ENCODE measurements at places on chromosomes 2 and 18.

- no peak overlapping the region for H3K4me3 ChIP-seq
- H3K4me1 ChIP-seq, result peaks cover 2% of the 10 kb centered on the region
- no peak for DNase-seq
- H3K27me3 ChIP-seq, result peaks cover 76% of the 10 kb centered on the region
Observed at GRCh38 chr2:236156095-236156859, 11.9 kb downstream of the GBX2 start.

DNA sequence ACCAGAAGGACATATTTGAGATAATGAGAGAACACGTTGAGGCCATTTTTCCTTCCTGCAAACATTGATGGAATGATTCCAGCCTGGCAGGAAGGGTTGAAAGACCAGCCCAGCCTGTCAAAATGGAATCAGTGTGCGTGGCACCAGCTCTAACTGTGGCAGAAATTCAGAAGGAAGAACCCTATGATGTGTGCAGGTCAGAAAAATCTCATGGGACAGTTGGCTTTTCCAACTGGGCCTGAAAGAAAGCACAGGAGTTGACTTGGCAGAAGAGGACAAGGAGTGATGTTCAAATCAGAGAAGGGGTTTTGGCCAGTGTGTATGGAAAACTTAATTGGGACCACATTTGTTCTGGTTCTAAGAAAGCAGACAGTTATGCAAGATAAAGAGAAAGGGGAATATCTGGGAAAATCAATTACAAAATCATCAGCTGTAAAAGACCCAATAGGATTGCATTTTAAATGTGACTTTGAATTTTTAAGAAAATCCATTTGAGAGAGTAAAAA is 192.8 kb upstream of the PID1 start:
- H3K4me1 ChIP-seq, result peaks cover 19% of the 10 kb centered on the region
- no peak overlapping the region for H3K27ac ChIP-seq
- DNase-seq, result no peak
- H3K27me3 ChIP-seq, result peaks cover 10% of the 10 kb centered on the region
- no peaks in the 10 kb centered on the region for H3K36me3 ChIP-seq

DNA sequence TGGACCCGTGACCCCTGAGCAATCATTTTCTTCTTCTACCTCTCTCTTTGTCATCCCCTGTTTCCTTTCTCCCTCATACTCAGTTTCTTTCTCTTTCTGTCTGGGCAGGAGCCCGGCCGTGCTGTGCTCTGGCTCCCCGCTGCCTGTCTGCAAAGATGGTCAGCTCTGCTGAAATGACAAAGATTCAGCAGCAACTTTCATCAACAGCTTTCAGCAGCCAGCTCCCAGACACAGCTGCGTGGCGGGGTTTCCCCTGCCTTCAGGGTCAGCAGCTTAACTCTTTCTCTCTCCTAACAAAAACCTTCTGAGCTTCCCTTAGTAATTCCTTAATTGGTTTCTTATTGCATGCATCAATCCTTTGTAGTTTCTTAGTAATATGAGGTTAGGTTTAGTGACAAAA is 1234.4 kb downstream of the CNTNAP5 start:
- no peaks in the 10 kb centered on the region for H3K27me3 ChIP-seq
- no peak for DNase-seq
- H3K27ac ChIP-seq, result no peak overlapping the region
- H3K4me3 ChIP-seq, result no peak overlapping the region
- no peaks in the 10 kb centered on the region for H3K36me3 ChIP-seq

DNA sequence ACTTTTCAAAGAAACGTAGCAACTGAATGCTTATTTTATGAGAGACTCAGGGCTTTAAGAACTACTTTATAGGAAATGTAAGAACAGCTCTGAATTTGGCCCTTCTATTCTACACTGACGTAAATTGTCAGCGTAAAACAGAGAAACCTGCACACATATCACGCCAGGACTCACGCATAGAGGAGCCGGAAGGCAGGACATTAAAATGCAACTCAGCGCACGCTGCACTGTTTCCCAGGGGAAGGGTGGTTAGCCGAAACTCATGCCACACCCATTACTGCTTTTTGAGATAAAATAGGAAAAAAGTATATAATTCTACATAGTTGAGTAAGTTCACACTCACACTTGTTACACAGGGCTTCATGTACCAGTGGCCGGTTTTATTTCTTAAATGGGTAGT is 7.4 kb downstream of the TUBB6 start:
- peaks cover 30% of the 10 kb centered on the region for H3K36me3 ChIP-seq
- no peak for DNase-seq
- H3K27me3 ChIP-seq, result no peaks in the 10 kb centered on the region
- H3K27ac ChIP-seq, result no peak overlapping the region
- no peak overlapping the region for H3K4me3 ChIP-seq
- no peaks in the 10 kb centered on the region for H3K4me1 ChIP-seq

DNA sequence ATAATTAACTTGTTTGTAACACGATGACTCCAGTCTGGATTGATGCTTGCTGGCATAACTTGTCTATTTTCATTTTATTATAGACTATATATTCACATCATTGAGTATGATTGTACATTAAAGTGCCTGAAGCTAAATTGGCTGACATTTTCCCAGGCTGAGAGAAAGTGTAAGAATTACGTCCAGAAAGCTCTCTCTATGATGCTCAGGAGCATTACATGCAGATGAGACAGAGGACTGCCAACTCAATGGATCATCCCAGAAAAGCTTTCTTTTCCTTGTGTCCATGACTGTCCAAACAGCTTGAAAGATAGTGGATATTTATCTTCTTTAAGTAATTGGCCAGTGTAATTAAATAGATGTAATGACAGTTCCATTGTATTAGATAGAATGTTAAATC is 1372.2 kb upstream of the TMEFF2 start:
- peaks cover 3% of the 10 kb centered on the region for H3K36me3 ChIP-seq
- no peak overlapping the region for H3K27ac ChIP-seq
- DNase-seq, result no peak
- H3K4me3 ChIP-seq, result no peak overlapping the region
